ENCODE measurements at places on chromosomes 1 and 21.

DNA sequence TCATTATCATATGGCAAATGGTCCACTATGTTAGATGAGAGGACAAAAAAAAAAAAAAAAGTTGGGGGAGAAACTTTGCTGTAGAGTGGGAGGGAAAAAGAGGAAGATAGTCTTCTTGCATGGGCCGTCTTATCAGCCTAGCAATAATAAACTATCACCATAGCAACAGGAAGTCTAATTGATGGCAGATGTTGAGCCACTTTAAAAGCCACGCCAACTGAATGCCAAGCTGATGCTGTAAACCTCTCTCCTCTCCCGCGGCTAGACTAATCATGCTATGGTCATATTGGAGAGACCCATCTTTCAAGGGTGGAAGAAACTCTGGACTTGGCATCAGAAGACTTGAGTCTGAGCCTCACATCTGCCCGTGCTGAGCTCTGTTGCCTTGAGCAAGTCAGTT is 122.2 kb upstream of the HOOK1 start:
- no peak for DNase-seq

- no peak for DNase-seq
Observed at GRCh38 chr1:185520188-185520920, 203.3 kb upstream of the IVNS1ABP start.

DNA sequence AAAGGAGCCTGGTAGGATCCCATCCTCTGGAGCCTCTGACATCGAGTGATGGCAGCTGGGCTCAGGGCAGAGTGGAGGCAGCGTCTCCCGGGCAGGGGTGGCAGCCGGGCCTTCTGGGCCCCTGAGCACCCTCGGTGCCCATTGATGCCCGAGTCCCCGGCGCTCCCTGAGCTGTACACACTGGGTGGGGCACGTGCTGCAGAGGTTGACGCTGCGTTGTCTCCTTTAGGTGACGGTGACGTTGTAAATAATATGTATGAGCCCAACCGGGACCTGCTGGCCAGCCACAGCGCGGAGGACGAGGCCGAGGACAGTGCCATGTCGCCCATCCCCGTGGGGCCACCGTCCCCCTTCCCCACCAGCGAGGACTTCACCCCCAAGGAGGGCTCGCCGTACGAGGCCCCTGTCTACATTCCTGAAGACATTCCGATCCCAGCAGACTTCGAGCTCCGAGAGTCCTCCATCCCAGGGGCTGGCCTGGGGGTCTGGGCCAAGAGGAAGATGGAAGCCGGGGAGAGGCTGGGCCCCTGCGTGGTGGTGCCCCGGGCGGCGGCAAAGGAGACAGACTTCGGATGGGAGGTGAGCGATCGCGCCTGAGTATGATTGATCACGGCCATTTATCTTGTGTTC is 117.0 kb downstream of the PRDM16 start:
- DNase-seq: no peak

- DNase-seq: no peak
Observed at GRCh38 chr1:203153051-203153988, 22.3 kb downstream of the MYBPH start.

- DNase-seq: no peak
Observed at GRCh38 chr1:168304865-168305264, 24.2 kb downstream of the TBX19 start.

DNA sequence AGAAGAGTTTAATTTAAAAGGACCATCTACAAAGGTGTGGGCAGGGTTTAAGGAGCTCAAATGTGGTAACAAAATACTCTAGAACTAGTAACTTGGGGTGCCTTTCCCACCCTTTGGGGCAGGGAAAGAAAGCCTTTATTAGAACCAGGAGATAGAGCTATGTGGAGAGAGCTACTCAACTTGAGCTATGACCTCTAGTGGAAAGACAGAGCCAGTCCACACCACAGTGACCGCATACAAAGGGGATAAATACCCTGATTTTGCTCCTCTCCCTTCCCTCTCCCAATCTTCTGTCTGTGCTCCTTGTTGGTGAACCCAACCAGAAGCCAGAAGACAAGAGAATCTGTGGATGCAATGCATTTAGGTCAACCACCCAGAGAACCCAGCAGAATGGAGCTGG is 54.4 kb upstream of the JAK1 start:
- no peak for DNase-seq

- DNase-seq: no peak
Observed at GRCh38 chr1:19840228-19840627, 25.1 kb upstream of the RNF186 start.

Measured in retinal pigment epithelial cell (primary cell).